ENCODE measurements at places on chromosomes 4 and X.

DNA sequence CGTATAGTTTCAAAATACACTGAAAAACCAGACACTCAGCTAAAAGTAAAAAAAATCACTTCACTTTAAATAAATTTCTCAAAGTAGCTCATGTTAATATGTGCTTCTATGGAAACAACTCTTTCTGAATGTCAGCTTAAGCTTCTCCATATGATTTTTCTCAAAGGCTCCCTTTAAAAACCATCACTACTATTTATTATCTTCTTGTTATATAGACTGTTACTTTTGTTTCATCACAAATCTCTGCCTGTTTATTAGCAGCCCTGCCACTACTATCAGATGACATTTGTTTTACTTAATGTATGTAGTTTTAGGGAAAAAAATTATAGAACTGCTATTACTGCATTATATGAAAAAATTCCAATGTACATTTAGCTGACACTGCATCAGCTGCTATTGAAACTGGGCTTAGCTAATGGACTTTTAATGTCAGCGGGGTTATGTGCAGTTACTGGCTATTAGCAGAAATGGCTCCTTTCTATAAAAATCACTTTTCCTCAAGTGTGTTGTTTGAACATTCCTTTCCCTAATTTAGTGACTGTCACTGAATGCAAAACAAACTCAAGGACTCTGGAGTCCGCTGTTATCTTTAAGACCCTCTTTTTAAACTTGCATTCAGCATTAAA, 10.8 kb downstream of the UNC5C start:
- no peak for DNase-seq

GRCh38 chr4:113008716-113009115, 40.7 kb upstream of the ANK2 start:
- DNase-seq, result no peak

- DNase-seq, result no peak
These were observed 9.4 kb downstream of the TMEM187 start for GRCh38 chrX:153981771-153982533.

DNA sequence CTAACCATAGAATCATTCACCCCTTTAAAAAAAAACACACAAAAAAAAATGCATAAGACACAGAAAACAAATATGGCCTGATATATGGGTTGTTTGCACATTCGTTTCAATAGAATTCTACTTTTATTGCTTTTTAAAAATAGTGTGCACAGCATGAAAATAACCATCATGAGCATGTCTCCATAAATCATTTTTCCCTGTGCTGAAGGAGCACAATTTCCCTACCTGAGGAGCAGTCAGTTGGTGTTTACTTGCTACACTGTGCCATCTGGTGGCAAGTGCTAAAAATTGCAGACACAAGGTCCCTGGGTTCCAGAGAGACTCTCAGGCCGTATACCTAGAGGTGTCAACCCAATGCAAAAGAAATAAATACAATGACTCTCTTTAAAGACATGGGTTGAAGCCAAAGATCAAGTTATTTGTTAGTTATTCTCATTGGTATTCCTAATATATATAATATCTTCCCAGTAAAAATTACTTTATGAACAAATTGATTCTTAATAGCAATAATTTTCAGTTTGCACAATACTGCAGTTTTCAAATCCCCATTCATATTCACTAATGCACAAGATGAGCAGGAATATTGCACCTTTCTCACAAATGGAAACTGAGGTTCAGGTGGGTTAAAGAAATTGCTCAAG, 551.4 kb downstream of the IQCM start:
- no peak for DNase-seq

DNA sequence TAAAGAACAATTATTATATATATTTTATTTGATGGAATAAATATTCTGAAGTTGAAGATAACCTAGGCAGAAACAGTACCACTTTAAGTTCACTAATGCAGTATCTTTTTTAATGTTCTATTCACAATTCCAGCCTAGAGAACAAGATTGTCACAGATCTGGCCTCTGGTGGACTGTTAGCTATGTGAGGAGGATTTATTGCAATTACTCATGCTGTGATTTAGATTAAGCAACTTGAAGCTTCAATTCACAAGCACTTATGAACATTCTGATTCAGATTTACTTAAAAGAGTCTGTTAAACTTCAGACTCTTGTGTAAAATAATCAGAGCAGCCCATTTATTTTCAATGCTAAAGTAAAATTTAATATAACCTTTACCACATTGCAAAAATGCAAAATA, 1489.8 kb downstream of the STIM2 start:
- peak; percentile 15 for DNase-seq

DNA sequence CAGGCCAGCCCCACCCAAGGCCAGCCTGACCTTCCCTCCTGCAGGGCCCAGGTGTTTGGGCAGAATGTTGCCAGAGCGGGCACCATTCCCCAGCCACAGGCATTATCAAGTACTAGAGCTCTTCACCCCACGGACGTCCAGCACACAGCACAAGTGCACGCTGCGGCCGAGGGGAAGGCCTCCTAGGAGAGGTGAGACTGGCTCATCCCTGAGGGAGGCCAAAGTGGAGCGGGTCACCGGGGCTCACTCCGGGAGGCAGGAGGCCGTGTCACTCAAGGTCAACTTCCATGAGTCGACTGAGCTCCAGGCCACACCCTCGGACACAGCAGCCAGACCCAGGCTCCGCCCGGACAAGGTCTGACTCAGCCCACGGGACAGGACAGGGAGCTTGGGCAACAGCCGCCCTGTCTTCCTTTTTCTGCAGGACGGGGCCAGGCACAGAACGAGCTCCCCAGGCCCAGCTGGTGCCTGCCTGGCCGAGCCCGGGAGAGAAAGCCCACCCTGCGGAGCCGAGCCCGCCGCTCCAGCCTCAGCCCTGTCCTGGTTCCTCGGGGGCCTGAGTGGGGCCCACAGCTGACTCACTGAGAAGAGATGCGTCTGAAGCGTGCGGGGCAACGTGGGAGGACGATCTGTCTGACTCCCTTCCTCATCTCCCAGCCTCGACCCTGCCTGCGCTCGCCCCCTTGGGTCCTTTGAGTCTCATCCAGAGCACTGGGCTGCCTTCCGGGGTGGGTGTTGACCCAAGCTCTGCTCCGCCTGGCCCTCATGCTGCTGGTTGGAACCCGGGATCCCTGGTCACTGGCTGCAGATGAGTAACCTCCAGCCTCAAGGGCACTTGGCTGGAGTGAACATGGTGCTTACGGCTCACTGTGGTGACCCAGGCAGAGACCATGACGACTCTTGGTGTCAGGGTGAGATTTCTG, 1.6 kb downstream of the SLC49A3 start:
- DNase-seq, result no peak

- DNase-seq, result no peak
These were observed 177.6 kb downstream of the NWD2 start for GRCh38 chr4:37422102-37422501.

GRCh38 chr4:148445860-148446330, 3.7 kb upstream of the NR3C2 start:
- DNase-seq, result peak; percentile 53
